SK-N-SH (cell line): ENCODE measurements at places on chromosomes 2 and 18.

GRCh38 chr18:35942133-35942532, 30.3 kb upstream of the RMP24 start:
- DNase-seq, result no peak

- DNase-seq, result no peak
Observed at GRCh38 chr2:231294116-231294515, 95.7 kb downstream of the ARMC9 start.

DNA sequence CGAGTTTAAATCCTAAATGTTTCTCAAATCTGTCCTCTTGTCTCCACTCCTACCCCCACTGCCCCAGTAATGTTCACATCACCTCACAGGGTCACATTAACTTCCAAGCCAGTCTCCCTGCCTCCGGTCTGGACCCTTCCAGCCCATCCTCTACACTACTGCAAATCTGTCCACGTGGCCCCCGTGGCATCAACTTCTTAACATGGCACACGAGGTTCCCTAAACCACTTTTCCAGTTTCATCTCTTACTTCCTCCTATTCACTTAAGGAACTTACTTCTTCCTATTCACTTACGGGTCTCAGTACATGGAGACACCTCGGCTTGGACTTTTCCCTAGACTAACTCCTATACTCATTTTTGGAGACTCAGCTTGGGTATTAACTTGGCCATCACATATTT, 27.0 kb downstream of the MRPL33 start:
- DNase-seq, result no peak

DNA sequence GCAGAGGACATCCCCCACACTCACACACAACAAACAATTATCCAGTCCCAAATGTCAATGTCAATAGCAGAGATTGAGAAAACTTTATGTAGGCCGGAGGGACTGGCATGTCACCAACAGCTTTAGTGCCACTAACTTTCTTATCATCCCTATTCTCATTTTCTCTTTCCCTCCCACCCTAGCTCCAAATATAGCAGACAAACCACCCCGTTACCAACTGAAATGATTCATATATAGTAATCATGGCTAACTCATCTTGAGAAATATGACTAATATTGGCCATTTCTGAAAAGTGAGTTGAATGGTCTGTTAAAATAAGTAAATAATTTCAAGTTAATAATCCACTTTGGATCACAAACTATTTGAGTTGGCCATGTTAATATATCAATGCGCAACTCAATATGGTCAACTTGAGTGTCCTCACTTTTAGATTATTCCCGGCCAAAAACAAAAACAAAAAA, 242.1 kb upstream of the RND3 start:
- no peak for DNase-seq

GRCh38 chr18:61842146-61842545, 50.7 kb downstream of the RNF152 start:
- DNase-seq, result no peak

DNA sequence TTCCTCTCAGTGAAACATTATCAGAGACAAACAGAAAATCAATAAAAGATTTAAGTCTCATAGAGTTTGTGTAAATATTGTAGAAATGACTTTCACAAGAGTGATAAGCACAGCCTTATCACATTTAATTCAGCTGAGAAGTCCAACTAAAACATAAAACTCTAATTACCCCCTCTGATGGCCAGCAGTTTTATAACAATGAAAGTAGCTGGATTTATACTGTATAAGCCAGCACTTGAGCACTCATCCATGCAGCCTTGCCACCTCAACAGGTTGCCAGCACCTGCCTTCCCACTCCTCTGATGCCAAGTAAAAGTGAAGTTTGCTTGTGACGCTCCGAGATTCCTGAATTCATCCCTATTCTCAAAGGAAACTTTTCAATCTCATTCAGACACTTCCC, 103.0 kb upstream of the STK39 start:
- no peak for DNase-seq

DNA sequence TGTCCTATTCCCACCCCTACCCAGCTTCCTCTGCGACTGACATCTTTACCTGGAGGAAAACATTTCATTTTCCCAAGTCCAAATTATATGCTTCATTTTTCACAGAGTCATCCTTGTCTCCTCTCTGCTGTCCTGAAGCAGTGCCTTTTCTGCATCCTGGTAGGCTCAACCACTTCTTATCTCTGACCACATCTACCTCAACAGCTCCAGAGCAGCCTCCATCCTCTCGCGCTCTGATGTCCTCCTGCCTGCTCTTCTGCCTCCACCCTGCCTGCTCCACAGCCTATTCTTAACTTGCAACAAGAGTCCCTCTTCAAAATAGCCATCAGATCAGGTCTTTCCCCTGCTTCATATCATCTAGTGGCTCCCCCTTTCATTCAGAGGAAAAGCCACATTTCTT, 457.1 kb downstream of the PARD3B start:
- DNase-seq, result no peak
